ENCODE measurements at places on chromosomes 2 and 18.

GRCh38 chr18:66124394-66124793 is 373.6 kb downstream of the CDH7 start:
- ATAC-seq, result no peak

- no peak for ATAC-seq
Observed at GRCh38 chr2:226487573-226487972, 312.0 kb downstream of the IRS1 start.

GRCh38 chr2:95056461-95057459 is 31.3 kb downstream of the MAL start:
- ATAC-seq, result no peak

GRCh38 chr2:120542911-120543527 is 192.6 kb upstream of the GLI2 start:
- no peak for ATAC-seq

GRCh38 chr2:127640082-127641072 is 5.6 kb upstream of the GPR17 start:
- ATAC-seq, result peak; percentile 30

- no peak for ATAC-seq
Observed at GRCh38 chr18:25557011-25557410, 205.0 kb upstream of the ZNF521 start.

DNA sequence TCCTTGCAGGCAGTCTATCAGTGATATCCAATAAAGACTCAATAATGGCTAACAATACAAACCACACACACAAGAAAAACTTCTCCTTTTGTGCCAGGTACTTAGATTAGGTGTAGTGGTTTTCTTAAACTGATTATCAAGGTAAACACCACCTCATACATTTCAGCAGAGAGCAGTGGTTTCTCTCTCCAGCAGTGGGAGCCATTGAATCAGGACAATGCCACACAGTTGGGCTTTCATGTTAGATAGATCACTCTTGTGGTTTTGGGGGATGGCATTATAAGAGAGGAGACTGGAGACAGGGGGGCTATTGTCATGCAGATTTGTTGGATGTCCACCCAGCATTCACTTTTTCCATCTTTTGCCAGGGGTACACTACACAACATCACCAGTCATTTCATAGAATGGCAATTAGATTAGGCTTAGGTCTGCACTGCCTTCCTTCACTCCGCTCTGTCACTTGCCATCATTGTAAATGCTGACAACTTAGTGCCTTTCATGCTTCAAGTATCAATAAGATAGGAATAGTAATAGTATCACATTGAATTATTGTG is 13.6 kb upstream of the IRS1 start:
- no peak for ATAC-seq

DNA sequence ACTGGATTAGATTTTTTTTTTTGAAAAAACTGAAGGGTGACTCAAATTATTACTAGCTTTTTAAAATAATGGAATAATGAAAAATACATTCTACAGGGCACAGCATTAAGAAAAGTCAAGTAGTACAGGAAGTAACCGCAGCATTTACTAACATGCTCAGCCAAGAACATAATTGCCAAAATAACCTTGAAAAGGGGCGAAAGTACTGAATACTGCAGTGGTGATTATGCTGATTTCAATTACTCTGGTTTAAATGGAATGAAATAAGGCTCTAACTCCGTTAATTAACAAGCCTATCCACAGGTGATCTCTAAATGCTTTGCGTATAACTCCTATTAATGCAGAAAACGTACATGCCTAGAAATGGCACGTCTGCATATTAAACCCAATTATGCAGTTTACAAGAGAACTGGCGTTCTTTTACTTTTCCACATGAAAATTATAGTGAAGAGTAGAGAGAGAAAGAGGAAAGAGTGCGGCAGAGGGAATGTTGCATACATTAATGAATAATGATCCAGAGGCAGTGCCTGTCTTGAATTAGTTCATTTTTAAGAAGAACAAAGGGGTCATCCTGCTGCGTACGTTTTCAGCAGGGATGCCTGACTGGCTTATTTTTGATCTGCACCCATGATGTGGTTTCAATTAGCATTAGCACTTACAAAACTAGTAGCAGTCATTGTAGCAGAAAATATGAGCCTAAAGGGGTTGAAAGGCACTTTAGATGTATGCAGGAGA is 612.4 kb downstream of the NYAP2 start:
- no peak for ATAC-seq
